ENCODE measurements at places on chromosomes 16 and 17.

DNA sequence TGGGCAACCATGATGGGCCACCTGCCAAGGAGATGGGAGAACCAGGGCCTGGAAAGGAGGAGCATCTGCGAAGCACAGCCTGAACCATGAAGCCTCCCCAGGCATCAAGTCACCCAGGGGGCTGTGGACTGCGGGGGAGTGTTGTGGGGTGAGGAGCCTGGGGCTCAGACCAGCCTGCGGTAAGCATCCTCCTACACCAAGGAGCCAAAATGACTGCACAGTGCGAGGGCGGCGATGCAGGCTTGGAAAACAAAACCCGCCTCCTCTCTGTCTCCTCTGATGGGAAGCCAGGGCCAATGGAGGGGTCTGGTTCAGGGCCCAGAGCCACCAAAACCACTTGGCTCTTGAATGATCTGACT lies 18.1 kb upstream of the MAF start:
- no peak for DNase-seq

- no peak for DNase-seq
Observed at GRCh38 chr17:35041390-35041789, 22.1 kb downstream of the RFFL start.

GRCh38 chr16:60564588-60564987 lies 1471.7 kb downstream of the CDH8 start:
- DNase-seq: no peak

DNA sequence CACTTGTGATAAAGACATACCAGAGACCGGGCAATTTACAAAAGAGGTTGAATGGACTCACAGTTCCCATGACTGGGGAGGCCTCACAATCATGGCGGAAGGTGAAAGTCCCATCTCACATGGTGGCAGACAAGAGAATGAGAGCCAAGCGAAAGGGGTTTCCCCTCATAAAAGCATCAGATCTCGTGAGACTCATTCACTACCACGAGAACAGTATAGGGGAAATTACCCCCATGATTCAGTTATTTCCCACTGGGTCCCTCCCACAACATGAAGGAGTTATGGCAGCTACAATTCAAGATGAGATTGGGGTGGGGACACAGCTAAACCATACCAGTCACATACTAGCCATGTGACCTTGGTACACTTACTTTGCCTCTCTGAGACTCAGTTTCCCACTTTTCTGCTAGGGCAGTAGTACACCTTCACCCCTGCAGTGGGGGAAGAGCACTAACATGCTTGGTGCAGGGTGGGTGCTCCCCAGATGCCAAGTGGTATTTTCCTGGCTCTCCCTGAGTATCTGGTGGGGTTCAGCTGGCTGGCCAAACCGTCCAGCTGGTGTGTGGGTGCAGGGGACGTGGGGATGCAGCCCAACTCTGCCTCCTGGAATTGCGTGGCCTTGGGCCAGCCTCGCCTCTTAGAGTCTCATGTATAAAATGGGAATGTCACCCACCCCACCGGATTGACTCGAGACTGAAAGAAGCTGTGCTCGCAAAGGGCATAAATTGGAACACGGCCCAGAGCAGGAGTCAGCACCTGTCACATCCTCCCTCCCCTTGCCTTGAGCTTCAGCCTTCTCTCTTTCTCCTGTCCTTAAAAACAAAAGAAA lies 364.1 kb downstream of the CPPED1 start:
- no peak for DNase-seq
